ENCODE measurements at places on chromosomes 6 and 20. TPM values are rescaled to one million over a fixed set of nuclear protein-coding genes. Genes with fewer than 3 reads are reported as not detected.

The DUSP15 gene
- not detected for total RNA-seq

The NKX2-2 gene
- total RNA-seq: not detected

The ASXL1 gene
- total RNA-seq: 30.7 TPM

The REM1 gene
- 0.32 TPM for total RNA-seq

The KIF6 gene
- total RNA-seq: not detected

The PI3 gene
- not detected for total RNA-seq

The C6orf58 gene
- total RNA-seq: not detected

The OPN5 gene
- not detected for total RNA-seq

The LGSN gene
- not detected for total RNA-seq

The ITPR3 gene
- total RNA-seq: 62.5 TPM

The HLA-A gene
- 660 TPM for total RNA-seq

The LY6G5C gene
- 0.88 TPM for total RNA-seq

The POU5F1 gene
- total RNA-seq: 0.56 TPM

The CRYBG1 gene
- 19.8 TPM for total RNA-seq

The FAM50B gene
- total RNA-seq: 18.9 TPM

The SIRPG gene
- not detected for total RNA-seq

The CCDC170 gene
- 0.04 TPM for total RNA-seq

The ATP6V1G2 gene
- total RNA-seq: 0.59 TPM

The FHL5 gene
- not detected for total RNA-seq

The ARFGEF3 gene
- total RNA-seq: 8.2 TPM

The C6orf15 gene
- not detected for total RNA-seq

Measured in pulmonary artery endothelial cell (primary cell).